ENCODE measurements at places on chromosomes 16 and 17. TPM values are rescaled to one million over a fixed set of nuclear protein-coding genes. Genes with fewer than 3 reads are reported as not detected.
A peak's percentile ranks its signal among the peaks of the same experiment; 100 is the strongest.

GRCh38 chr17:57561072-57561861 lies 183.8 kb downstream of the CCDC182 start:
- DNase-seq: no peak

- DNase-seq: no peak
These were observed 220.1 kb downstream of the SLC39A11 start for GRCh38 chr17:72872396-72872795.

DNA sequence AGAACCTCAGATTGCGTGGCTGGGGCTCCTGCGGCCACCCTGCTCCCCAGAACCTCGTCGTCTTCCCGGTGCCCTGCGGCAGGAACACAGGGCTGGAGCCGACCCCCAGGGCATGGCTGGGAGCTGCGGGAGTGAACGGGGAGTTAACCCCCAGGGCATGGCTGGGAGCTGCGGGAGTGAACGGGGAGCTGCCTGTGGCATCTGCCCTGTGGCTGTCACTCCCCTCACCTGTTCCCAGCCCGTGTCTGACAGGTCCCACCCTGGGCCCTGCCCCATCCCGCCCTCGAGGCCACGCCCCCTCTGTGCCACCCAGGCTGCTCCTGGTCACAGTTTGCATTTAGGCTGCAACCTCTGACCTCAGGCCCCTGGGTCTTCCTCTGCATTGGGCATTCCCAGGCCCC lies 39.4 kb upstream of the ACSF3 start:
- peak; percentile 45 for DNase-seq

- DNase-seq: no peak
These were observed 25.8 kb upstream of the KLHDC4 start for GRCh38 chr16:87791295-87792204.

NLGN2 gene
- not detected for total RNA-seq

Data from Karpas-422 (cell line).